ENCODE measurements at places on chromosomes 3 and 15.

DNA sequence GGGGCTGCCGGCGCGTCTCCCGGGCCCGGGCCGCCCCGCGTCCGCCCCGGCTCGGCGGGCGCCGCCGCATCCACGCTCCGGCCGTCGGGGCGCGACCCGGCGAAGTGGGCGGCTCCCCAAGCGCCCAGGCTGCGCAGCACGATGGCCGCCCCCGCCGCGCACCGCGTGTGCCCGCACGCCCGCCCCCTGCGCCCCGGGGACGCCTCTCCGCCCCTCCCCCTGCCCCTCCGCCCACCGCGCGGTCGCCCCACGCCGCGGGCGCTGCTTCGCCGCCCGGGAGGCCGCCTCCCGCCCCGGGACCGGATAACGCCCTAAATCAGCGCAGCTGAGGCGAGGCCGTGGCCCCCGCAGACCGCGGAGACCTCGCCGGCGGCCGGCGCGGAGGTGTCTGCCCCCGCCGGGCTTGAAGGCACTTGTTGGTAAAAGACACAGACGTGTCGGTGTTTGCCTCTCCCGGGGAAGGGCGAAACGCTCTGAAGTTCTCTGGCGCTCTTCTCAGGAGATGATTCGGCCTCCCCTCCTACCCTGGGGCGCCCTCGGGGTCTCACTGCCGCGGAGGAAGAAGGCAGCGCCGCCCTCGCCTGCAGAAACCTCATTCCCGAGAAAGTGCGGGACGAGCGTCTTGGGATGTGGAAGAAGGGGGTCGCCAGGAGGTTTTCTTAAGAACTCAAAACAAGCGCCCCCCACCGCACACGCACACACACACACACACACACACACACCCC, at the start of gene BNC1:
TSS of gene BNC1 (minus strand) at position 106 of the 725 bp plus-strand sequence. CDS start at position 70, 36 bp downstream.
- DNase-seq, result no peak

DNA sequence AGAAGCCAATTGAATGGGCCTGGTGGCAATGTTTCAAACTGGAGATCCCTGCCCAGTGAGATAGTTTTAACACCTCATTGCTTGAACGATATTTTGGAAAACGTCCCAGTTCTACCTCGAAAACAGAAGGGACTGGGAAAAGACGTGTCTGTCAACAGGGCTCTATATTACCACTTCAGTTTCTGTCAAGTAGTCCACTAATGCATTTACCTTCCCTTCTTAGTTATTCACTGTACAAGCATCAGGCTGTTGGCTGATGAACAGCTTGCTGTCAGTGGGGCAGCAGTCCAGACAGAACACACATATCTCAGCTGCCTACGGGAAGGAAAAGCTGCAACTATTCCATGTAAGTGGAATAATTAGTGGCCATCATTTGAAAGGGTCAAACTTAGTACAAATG, 794.7 kb upstream of the GBE1 start:
- DNase-seq, result no peak

GRCh38 chr15:80308002-80308401, 56.0 kb upstream of the CTXND1 start:
- no peak for DNase-seq

GRCh38 chr3:48535578-48535977, 21.0 kb downstream of the PFKFB4 start:
- DNase-seq, result no peak

DNA sequence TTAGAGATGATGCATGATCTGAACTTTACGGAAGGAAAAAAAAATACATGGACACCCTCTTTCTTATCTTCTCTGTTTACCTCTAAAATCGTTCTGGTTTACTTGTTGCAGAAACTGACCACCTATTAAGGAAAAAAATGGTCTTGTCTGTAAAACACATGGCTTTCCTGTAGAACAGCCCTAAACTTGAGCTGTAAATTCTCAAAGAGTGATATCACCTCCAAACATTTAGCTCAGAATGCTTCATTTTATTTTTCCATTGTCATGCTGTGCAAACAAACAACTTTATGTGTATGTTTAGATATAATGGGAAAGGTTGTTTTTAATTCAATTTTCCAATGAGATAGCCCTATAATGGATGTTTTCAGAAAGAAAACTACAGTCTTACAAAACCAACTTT, 237.4 kb upstream of the NR2F2 start:
- DNase-seq, result no peak

DNA sequence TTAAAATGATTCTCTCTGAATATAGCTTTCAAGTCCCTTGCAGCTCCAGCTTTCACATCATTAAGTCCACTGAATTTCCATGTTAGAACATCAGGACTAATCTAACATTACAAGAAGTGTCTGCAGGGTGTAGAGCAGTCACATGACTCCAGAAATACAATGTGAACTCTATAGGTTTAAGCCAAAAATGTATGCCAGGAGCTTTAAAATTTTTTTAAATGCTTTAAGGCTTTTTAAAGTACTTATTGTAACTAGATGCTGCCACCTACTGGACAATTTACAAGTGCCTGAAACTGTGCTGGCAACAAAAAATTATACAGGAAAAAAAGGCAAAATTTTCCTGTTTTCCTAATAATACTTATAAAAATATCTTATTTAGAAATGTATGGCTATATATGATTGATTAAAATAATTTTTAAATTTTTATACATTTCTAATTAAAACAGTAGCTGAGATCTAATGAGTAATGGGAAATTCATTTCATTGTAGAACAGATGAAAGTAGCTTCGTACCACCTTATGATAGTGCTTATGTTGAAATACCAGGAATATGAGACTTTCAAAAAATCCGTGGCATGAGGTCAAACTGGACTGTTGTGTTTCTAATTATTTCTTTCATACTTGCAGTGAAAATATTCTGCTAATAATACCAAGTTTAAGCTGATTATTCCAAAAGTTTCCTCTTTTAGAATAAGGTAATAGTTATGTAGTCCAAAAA, 25.7 kb downstream of the FSIP1 start:
- DNase-seq, result no peak

DNA sequence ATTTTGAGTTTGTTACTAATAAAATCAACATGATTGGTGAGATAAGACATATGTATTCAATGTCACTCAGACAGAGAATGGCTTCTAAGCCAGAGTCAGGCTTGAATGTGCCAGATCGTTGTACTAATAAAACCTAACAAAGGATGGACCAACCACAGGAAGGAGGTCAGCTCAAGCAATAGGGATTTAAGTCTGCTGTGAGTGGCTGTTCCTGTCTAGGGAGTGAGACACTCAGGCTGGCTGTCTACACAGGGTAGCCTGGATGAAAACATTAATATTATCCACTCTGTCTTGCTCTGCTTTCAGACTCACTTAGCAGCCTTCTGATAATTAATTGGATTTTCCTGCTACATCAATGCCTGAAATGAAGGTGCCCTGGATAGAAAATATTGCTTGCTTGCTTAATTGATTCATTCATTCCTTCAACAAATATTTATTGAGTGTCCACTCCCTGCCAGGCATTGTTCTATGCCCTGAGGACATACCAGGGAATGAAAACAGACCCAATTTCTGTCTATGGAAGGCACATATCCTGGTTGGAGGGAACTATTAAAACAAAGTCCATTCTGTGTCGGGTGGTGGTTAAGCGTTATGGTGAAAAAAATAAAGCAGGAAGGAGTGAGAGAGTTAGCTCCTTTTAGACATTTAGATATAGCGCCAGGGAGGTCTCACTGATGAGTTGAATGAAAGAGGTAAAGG, 239.4 kb downstream of the CHST2 start:
- no peak for DNase-seq

DNA sequence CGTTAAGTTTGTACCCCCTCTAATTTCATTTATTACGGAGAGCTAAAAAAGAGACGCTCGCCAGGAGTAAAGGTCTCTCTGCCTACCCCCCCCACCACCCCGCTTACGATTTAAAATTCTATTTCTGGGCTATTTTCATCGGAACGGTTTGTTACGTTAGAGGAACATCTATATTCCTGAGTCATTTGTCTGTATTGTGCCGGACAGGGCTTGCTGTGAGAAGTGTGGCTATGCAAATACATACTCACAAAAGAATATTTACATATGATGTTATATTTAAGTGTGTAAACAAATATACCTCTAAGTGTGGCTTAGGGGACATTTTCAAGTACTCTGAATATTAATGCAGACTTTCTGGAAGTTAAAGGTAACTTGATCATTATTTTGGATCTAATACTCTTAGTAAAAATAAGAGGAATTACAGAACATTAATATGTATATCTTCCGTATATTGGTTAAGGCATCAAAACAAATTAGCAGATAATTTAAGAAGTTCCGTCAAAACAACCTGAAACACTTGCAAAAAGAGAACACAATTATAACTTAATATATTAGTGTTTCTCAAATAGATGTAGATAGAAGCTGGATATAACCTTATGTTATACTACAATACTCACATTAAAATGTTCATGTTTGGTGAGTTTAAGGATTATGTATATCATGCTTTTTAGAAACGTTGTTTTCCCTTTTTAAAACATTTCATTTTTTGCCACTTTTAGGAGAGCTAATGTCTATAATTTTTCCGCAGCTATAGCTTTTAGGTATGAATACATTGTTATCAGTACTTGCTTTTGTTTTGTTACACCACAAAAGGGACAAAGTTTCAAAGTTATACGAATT, 1.6 kb upstream of the SHOX2 start:
- DNase-seq, result no peak

DNA sequence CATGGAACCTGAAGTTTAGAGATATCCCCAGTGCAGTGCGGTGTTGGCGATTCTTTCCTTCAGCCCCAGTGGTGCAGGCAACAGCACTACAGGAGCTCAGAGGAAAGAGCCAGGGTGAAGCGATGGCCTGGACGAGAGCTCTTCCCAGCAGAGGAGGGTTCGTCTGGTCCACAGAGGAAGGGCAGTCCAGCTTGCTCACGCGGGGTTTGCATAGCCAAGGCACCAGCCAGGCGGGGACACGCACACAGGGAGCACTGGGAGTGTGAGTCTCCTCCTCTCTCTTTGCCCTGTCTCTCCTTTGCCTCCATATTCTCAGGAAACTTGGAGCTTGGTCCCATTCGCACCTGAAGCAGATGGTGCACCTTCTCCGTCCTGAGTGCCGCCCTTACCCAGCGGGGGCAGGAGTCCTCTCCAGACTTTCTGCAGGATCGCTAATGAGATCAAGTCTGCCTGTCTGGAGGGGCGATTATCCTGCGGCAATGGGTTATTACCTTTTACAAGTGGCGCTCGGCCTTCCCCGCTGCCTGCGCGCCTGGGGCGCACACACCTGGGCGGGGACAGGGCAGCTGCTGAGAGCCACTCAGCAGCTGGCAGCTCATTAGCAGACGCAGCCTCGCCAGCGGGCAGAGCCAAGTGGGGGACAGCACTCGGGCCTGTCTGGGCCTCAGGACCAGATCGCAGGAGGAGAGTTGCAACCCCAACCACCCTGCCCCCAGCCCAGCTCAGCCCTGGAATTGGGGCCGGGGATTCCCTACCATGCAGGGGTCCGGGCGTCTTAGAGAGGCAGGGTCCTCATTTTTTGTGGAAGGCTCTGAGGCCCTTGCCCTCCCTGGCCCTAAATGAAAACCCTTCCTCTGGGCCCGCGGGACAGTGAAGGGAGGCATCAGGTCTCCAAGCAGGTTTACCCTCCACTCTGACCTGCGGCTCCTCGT, 119.0 kb upstream of the MEF2A start:
- DNase-seq, result no peak

DNA sequence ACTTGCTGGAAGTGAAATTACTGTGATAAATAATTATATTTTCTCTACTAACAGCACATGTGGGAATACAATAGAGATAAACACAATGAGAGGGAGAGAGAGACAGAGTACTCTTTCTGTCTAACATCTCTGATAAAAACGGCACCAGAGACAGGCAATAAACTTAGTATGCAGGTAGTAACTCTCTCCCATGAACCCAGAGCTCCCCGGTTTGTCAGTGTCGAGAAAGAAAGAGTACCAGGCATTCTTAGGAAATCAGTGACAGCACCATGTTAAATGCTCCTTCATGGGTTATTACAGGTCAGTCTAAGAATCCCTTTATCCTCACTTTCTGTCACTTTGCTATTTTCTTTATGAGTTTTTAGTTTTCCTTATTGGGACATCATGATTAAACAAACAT, 110.7 kb upstream of the EPHA3 start:
- no peak for DNase-seq

DNA sequence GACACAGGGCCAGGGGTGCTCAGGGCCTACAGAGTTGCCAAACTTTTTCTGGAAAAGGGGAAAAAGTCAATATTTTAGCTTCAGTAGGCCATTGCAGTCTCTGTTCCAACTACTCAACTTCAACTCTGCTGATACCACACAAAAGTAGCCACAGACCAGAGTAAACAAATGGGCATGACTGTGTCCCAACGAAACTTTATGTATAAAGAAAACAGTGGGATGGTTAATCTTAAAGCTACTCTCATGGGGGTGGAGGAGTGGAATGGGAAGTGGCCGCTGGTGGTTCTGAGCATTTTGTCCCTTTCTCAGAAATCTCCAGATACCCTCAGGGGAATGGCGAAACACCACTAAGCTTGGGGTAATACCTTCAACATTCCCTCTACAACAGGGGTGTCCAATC, 69.9 kb downstream of the OSBPL10 start:
- no peak for DNase-seq

GRCh38 chr15:57537072-57537471, 54.6 kb upstream of the MYZAP start:
- no peak for DNase-seq

- DNase-seq, result no peak
Observed at GRCh38 chr15:64740311-64741170, 34.8 kb downstream of the RBPMS2 start.

- DNase-seq, result no peak
Observed at GRCh38 chr3:83076041-83076440, 1314.6 kb upstream of the GBE1 start.

- DNase-seq, result no peak
Observed at GRCh38 chr3:144294659-144295538, 323.3 kb downstream of the DIPK2A start.

GRCh38 chr3:129344540-129345220, 66.0 kb downstream of the HMCES start:
- DNase-seq, result no peak

GRCh38 chr3:17749281-17749680, 6.8 kb upstream of the TBC1D5 start:
- no peak for DNase-seq

- no peak for DNase-seq
Observed at GRCh38 chr15:74863239-74864056, 9.7 kb downstream of the SCAMP2 start.

- no peak for DNase-seq
Observed at GRCh38 chr3:150248888-150249681, 159.0 kb upstream of the TSC22D2 start.

- DNase-seq, result peak; percentile 67
Observed at GRCh38 chr3:136194409-136195257, 1.5 kb downstream of the MSL2 start.

DNA sequence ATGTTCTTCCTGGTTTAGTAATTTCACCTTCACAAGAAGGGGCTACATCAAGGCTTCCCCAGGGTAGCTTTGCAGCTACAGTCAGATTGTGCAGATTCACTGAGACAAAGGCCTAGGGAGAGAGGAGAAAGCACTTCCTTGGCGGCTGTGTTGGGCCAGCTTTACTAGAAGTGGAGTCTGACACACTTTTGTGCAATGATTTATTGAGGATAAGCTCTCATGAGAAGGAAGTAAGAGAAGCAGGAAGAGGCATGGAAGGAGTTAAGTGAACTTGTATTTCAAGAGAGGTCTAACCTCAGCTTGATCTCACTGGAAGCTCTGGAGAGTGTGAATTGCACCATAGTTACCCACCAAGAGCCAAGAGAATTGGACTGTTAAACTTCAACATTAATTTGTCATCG, 78.9 kb downstream of the TGFBR2 start:
- no peak for DNase-seq

- DNase-seq, result no peak
Observed at GRCh38 chr3:173988909-173989308, 591.4 kb downstream of the NLGN1 start.
